ENCODE measurements at places on chromosomes 4 and X.
A peak's percentile ranks its signal among the peaks of the same experiment; 100 is the strongest.

DNA sequence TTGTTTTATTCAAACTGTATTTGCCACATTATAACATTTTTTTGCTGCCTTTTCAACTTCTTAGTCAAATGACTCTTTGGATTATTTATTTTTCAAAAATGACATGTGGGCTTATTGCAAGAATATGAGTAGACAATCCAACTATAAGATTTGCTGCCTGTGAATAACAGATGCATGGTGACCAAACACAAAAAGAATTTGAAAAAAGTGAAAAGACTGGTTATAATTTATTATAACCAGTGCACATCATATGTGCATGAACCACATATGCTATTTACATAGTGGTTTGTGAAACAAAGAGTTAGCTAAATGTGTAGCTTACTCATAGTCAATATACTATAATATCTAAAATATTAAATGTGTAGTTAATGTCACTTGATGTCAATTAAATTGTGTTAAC lies 2086.8 kb downstream of the ARAP2 start:
- DNase-seq: no peak

GRCh38 chr4:112876316-112876715 lies 173.1 kb upstream of the ANK2 start:
- DNase-seq: no peak

DNA sequence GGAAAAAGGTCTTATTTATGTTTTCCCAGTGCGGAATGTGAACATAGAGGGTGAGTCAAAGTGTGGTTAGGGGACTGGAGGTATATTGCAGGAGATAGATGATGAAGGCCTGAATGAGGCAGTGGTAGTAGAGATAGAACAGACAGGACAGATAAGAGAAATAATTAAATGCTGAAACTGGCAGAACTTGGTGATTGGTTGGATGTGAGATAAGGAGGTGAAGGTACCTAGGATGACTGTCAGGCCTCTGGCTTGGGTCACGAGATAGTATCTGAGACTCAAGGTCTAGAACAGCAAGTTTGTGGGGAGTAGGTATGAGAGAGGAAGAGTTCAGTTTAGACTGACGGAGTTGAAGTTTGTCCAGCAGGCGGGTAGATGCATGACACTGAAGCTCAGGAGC lies 3.5 kb downstream of the MND1 start:
- no peak for DNase-seq

GRCh38 chr4:94506822-94507221 lies 55.1 kb downstream of the PDLIM5 start:
- DNase-seq: no peak

- no peak for DNase-seq
These were observed 49.0 kb upstream of the SLC16A2 start for GRCh38 chrX:74372272-74372671.

- DNase-seq: no peak
These were observed 39.6 kb downstream of the HTRA3 start for GRCh38 chr4:8308856-8309771.

GRCh38 chr4:2858451-2859217 lies 15.0 kb downstream of the ADD1 start:
- no peak for DNase-seq

DNA sequence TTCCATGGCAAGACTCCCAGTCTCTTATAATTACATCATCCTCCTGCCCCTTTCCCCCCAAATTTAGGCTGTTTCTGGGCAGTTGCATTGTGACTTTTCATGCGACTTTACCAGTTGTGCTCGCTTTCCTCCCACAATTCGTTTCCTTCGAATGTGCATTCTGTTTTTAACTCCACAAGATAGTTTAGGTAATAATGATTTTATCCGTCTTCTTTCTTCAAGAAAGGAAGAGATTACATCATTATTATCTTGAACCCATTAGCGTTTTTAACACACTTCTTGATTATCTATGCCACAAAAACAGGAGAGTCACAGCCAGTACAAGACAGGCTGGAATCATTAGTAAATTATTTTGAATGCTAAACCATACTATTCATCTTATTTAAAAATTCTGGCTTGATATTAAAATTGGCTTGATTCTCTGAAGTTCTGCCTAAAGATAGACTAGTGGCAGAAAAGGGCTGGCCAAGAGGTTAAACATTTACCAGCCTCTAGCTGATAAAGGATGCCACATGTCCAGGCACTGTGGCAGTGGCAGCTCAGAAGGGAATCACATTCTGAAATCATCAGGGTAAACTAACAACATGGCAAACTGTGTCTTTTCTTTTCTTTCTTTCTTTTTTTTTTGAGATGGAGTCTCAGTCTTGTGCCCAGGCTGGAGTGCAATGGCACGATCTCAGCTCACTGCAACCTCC lies 19.7 kb upstream of the PLA2G12A start:
- DNase-seq: no peak

DNA sequence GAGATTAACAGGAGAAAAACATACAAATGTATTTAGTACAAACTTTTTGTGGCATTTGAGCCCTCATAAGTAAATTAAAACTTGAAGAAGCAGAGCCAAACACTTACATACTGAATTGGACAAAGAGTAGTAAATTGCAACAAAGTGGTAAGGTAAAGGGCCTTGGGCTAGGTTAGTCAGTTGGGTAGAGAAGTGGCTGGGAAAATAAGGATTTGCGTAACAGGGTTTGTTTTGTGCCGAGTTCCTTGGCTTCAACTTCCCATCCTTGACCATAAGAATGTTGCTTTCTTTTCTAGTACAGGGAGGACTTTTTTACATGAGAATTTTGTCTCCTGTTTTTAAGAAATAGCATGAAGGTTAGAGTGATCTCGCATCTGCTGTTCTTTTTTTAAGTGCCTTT lies 33.3 kb upstream of the DSPP start:
- DNase-seq: no peak

- DNase-seq: no peak
These were observed 146.4 kb upstream of the EDNRA start for GRCh38 chr4:147334478-147334877.

- no peak for DNase-seq
These were observed 16.3 kb upstream of the ZNF827 start for GRCh38 chr4:145954924-145955339.

GRCh38 chr4:150970685-150971151 lies 44.4 kb downstream of the LRBA start:
- no peak for DNase-seq

- no peak for DNase-seq
These were observed 181.2 kb downstream of the ARHGAP10 start for GRCh38 chr4:147913137-147913536.

DNA sequence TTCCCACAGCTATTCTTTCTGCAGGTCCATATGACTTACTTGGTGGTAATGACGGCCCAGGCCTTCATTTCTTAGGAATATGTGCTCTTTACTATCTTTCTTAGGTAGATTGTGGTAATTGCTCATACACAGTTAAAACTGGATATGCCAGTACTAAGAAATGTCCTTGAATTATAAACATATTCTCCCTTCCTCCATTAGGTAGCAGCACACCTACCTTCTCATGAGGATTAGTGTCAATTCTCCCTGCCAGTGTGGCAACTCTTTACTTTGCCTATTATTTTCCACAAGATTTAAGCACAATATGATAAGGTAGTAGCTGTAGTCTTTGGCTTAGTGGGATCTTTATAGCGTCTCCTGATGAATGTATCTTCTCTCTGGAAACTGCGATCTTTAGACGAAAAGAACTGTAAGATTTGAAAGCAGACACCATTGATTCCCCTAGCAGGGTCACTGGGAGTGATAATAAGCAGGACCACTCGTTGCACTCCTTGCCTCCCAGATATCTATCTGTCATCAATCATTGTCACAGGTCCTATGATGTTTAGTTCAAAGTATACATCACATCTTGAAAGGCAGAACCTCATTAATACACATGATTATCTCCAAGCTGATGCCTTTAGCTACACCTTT lies 1240.7 kb downstream of the C4orf33 start:
- peak; percentile 22 for DNase-seq

DNA sequence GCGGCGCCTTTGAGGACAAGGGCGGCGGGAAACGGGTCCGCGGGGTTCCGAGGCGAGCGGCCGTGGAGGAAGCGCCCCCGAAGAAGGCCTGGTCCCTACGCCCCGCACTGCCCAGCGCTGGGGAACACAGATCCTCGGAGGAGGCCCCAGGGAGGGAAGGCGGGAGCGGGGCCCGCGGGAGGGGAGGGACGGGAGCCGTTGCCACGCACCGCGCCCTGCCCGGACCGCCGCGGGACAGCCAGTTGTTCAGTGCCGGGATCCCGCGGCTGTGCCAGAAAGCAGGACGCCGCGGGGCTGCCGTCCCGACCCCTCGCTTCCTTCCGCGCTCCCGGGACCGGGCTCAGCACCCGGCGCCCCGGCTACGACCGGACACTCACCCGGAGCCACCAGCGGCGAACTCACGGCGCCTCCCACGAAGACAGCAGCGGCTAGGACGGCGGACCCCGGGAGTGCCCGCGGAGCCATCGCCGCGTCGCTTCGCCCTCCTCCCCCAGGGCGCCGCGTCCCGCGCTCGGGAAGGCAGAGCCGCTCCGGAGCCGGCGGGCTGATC lies 278 bp downstream of the RELL1 start:
- DNase-seq: no peak

GRCh38 chrX:40170830-40171512 lies 73.2 kb upstream of the BCOR start:
- DNase-seq: no peak

GRCh38 chrX:24153178-24153795 lies 3.8 kb downstream of the ZFX start:
- no peak for DNase-seq

DNA sequence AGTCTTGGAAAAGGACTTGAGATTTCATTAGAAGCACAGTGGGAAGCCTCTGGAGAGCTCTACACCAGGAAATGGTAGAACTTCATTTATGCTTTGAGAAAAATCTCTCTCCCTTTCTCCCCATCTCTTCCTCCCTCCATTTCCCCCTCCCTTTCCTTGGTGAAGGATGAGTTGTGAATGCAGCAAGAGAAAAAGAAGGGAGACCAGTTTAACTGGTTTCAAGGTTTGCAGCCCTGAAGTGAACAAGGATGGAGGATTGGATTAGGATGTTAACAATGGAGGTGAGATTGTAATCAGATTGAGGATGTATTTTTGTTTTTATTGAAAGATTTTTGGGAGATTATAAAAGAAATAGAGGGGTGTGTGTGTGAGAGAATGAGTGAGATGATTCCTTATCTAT lies 99.5 kb downstream of the ANK2 start:
- no peak for DNase-seq

GRCh38 chr4:124523816-124524215 lies 188.7 kb downstream of the ANKRD50 start:
- no peak for DNase-seq

DNA sequence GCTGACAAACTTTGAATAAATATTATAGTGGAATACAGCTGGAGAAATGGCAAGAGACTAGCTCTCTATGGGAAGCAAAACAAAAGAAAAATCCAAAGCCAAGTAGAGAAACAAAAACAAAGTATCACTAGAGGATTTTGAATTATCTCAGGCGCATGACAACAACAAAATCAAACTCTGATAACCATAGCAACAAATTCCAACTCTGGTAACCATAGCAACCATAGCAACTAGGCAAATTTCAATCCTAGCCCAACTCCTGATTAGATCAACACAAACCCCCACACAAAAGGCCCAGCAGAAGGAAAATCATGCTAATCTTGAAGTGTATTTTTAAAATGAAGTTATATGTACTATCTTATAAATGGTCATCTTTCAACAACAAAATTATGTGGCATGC lies 98.4 kb upstream of the MAGEE2 start:
- no peak for DNase-seq

- no peak for DNase-seq
These were observed 18.0 kb downstream of the HHIP start for GRCh38 chr4:144663834-144664475.

Measured in AML-193 (cell line).